Stimulated activated CD4-positive, alpha-beta T cell treated with anti-CD3 and anti-CD28 coated beads, Interleukin-1b, Interleukin-23, amount 100 ng/mL, for 48 hours (primary cell): ENCODE measurements at places on chromosomes 12 and 14.
A peak's percentile ranks its signal among the peaks of the same experiment; 100 is the strongest.

DNA sequence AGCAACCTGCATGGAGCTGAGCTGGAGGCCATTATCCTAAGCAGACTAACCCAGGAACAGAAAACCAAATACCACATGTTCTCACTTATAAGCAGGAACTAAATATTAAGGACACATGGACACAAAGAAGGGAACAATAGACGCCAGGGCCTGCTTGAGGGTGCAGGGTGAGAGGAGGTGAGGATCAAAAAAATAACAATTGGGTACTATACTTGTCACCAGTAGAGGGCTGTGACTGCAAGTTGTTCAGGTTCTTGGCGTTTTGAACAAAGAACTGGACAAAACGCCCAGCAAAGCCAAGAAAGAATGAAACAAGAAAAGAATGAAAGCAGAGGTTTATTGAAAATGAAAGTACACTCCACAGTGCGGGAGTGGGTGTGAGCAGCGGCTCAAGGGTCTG lies 208.5 kb upstream of the NEDD1 start:
- no peak for DNase-seq

GRCh38 chr12:62847709-62848108 lies 87.2 kb downstream of the PPM1H start:
- DNase-seq, result no peak

GRCh38 chr14:66248256-66248655 lies 237.9 kb upstream of the CCDC196 start:
- DNase-seq, result no peak

DNA sequence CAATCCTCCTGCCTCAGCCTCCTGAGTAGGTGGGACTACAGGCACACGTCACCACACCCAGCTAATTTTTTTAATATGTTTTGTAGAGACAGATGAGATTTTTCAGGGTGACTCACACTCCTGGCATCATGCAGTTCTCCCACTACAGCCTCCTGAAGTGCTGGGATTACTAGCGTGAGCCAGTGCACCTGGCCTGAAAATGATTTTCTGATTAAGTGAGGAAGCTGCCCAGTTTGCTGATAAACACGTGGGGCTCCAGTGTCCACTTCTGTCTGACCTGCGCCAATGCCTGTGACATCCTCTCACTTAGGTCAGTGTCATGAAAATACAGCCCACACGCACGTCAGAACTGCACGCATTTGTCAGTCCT lies 37.0 kb upstream of the SFSWAP start:
- no peak for DNase-seq

DNA sequence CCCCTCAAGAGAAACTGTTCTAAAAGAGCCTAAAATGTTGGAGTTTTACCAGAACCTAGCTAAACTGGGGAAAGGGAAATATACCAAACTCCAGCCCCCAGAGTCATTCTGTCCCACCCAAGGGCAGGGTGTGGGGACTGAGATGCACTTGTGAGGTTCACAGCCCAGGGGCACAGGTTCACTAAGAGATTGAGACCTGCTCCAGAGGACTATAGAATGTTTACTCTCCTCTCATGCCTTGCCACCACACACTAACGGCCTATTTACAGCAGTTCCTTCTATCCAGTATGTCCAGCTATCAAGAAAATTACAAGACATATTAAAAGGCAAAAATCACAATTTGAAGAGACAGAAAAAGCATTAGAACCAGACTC lies 60.6 kb upstream of the PARP11 start:
- no peak for DNase-seq

DNA sequence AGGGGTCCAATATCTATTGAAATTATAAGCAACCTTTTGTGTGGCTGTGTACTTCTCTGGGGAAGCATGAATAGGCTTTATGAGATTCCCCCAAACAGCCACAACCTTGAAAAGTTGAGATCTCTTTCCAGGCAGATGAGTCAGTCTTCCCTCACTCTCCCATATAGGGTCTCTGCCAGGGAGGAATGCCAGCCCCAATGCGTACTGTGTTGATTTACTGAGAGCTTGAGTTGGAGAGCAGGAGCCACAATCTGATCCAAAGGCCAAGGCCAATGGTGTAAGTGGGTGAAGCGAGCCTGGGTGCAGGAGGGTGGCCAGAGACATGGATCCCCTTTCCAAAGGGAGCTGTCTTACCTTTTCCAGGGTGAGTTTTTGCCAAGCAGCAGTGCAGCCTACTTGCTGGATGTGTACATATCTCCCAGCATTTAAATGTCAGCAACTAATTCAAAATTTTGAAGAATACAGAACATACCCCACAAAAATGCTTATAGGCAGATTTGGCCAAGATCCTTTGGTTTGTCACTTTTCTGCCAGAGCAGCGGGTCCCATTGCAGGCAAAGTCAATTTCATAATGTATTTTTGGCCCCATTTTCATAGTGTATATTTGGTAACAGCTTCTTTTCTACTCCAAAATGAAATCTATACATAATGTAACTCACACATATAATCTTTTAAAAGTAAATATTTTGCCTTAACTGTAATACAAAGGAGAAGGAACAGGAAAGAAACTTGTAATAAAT lies 88.2 kb downstream of the TBC1D30 start:
- DNase-seq, result no peak

GRCh38 chr12:10191865-10192264 lies 13.0 kb downstream of the TMEM52B start:
- DNase-seq, result no peak

DNA sequence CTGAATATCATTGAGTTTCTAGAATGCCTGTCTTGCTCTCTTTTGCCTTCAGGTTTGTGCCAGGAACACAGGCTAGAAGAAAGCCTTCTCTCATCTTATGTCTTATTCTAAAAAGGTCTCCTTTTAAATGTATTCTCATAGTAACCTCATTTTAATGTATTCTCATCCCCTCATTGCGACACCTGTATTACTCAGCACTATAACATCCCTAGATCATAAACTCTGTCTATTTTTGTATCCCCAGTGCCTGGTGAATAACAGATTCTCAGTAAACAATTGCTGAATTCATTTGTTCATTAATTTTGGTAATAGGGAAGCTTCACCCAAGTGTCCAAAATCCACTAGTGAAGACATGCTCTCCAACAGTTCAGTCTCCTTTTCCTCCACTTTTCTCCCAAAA lies 8.8 kb upstream of the LRRK2 start:
- DNase-seq, result no peak

GRCh38 chr14:83255727-83256090 lies 1722.1 kb upstream of the SEL1L start:
- no peak for DNase-seq

DNA sequence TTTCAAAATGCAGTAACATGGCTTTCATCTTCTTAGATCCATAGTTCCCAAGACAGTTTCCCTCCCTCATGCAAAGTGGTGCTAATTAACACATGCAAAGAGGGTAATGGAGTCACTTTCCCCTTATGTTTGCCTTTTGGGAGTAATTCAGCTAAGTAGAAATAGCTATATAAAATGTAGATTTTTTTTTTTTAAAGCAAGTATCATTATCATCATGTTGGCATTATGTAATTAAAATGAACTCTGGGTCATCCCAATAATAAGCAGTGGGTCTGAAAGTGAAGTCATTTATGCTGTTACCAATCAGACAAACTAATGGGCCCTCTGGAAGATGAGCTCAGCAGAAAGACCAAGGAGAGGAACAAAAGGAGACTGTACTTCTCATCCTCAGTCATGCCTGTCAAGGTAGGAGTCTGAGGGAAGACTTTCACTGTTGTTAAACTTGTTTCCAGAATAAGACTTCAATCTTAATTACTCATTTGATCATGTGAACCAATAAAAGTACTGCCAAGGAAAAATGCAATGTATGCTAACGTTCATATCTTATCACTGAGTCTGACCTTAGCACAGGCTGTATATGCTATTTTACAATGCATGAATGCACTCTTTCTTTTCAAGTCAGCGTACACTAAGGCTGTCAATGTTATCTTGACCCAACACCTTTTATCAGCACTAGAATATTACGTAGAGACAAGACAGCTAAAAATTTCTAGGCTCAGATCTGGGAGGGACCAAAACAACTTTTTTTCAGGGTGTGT lies 26.8 kb downstream of the AREL1 start:
- no peak for DNase-seq

- DNase-seq, result no peak
These were observed 29.7 kb downstream of the MGAT4C start for GRCh38 chr12:86226481-86226880.

DNA sequence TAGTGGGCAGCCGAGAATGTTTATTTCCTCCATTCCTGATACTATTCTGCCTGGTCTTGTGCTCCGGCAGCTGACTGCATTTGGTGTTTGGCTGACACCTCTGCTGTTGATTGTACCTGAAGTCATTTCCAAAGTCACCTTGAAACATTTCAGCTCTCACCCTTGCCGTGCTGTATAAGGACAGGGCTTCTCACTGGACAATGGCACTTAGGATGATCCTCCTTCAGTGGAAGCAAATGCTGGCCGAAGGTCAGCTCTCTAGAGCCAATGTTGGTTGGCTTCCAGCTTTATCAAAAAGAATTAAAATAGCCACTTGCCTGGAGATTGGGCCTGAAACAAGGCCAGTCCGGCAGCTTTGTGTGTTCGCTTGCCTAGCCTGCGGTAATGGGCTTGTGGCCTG lies 44.0 kb downstream of the ACACB start:
- no peak for DNase-seq

GRCh38 chr12:92995258-92995903 lies 66.3 kb upstream of the EEA1 start:
- no peak for DNase-seq

DNA sequence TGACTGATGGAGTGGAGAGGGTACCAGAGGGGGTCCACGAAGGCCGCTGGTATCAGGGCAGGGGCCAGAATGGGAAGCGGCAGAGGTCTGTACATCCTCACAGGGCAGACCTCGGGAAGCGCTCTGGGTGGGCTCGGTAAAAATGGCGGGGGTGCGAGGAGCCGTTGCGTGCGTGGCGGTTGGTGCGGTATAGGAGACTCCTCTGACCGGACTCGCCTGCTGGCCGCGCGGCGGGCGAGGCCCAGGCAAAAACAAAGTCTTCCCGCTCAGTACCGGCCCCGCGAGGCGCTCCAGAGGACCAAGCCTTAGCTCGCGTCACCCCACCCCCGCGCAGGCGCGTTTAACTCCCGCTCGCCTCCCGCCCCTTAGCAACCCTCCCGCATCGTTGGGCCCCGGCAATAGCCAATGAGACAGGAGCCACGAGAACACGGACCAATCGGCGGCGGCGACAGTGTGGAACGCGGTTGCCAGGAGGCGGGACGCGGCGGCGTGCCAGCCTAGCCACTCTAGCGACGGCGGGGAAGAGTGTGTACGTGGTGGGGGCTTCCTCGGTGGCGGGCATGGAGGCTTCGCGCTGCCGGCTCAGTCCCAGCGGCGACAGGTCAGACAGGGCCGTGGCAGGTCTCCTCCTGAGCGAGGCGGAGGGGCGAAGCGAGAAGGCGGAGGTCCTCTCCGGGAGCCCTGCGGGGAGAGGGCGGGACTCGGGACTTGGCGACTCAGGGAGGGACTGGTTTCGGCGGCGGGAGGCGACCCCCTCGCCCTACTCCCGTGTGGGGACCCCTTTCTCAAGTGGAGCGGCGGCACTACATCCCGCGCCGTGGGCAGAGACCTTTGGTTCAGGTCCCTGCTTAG lies at the start of gene TULP3:
TSS of gene TULP3 (plus strand) at position 504 of the 852 bp plus-strand sequence. CDS start at position 561, 57 bp downstream.
- peak; percentile 97 for DNase-seq

DNA sequence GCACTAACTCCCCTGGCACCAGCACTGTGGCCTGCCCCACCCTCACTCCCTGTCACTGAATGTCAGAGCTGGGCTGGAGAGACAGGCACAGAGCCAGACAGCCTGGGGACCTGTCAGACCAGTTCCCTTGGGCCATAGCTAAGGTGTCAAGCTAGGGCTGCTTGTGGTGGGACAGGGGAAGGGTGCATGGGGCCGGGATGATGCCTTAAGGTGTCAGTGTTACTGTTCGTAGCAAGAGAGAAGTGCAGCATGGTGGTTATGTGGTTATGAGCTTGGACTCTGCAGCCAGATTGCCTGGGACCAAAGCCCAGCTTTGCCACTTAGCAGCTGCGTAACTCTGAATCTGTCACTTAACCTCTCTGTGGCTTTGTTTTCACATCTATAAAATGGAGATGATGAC lies 3.8 kb downstream of the RAPGEF3 start:
- no peak for DNase-seq

DNA sequence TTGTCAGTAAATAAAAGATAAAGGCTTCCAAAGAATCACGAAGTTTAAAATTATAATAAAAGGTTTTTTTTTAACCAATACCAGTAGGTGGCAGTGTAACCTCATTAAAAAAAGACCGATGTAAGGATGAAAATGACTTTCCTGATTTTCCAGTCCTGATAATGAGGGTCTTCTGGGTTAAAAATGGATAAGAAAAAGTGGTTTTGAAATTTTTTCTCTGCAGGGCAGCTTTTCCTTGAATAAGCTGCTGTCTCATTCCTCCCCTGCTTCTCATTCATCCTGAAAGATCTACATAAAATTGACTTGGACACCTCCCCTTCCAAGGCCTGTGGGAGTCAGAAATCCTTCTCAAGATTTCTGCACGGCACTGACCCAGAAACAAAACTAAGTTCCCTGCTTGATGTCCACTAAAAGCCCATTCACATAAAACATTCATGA lies 58.9 kb upstream of the FBXO33 start:
- no peak for DNase-seq

- DNase-seq, result no peak
These were observed 3.6 kb downstream of the DDX51 start for GRCh38 chr12:132140501-132140900.

DNA sequence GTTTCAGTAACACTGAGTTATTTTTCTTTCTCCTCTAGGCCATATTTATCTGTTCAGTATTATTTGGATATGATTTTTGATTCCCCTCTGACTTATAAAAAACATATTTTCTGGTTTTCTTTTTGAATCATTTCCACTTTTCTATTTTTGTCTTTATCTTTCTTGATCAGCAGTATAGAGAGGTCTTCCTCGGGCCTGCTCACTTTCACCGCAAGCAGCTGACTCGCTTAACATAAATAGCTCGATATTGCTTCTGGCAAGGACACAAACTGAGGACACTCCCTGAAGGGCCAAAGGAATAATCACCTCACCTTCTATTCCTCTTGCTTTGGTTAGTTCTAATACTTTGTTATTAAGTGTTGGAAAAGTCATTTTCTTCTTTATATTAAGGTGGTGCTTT lies 25.8 kb upstream of the TRHDE start:
- DNase-seq, result no peak

- DNase-seq, result no peak
These were observed 27.0 kb upstream of the EEA1 start for GRCh38 chr12:92955997-92956663.

- DNase-seq, result no peak
These were observed 136.2 kb downstream of the ETV6 start for GRCh38 chr12:11785712-11786111.

- peak; percentile 81 for DNase-seq
These were observed 10.6 kb downstream of the DDX54 start for GRCh38 chr12:113174461-113175384.

GRCh38 chr14:94491511-94491910 lies 15.5 kb upstream of the SERPINA9 start:
- no peak for DNase-seq

- DNase-seq, result no peak
These were observed 4.2 kb downstream of the TGFB3 start for GRCh38 chr14:75977582-75977943.

GRCh38 chr12:53212931-53213330 lies 5.9 kb upstream of the ITGB7 start:
- DNase-seq, result no peak

DNA sequence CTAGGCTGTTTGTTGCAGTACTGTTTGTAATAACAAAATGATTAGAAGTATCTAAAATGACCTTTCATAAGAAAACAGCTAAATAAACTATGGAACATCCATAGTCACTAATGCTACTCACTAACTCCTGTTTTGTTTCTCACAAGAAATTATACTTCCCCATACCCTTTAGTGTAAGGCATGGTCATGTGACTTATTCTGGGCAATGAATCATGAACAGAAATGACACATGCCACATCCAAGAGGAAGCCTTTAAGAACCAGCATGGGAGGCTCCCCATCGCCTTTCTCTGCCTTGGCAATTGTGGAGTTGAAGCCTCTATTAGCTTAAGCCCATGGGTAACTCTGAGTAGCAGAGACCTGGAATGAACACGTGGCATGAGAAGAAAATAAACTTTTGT lies 49.3 kb downstream of the KSR2 start:
- DNase-seq, result no peak
